ENCODE measurements at places on chromosomes 1 and 21.

GRCh38 chr1:8733484-8733883 lies 84.0 kb downstream of the RERE start:
- no peak for DNase-seq

DNA sequence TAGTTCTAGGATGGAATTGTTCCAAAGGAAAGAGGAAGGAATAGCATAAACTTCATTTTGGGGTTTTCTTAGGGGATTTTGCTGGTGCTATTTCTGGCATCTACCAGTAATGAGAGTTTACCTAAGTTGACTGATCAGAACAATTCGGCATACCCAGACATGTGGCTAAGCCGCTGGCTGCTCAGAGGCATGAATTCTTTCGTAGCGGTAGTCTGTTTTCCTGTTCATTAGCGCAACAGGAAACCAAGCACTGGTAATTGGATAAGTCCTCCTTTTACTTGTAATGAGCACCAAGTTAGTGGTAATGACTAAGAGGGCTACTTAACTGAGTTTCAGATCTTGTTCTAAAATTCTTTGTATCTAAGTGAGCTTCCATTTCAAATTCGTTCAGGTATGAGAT lies 38.6 kb downstream of the C21orf91 start:
- DNase-seq, result peak; percentile 23

- no peak for DNase-seq
Measured at GRCh38 chr1:103274886-103275285, 166.6 kb upstream of the COL11A1 start.

- DNase-seq, result no peak
Measured at GRCh38 chr1:193417403-193417802, 231.0 kb upstream of the B3GALT2 start.

DNA sequence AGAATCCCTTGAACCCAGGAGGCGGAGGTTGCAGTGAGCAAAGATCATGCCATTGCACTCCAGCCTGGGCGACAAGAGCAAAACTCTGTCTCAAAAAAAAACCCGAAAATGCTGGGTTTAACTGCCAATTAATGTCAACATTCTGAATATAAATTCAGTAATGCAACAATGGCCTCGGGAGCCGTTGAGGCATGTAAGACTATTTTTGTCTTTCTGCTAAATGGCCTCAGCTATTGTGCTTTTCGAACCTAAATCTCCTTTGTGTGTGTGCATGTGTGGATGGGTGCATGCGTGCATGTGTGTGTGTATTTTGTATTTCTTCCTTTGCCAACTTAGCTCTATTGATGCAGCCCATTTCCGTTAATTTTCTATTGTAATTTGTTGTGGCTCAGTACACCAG lies 31.6 kb downstream of the CLIC4 start:
- DNase-seq, result peak; percentile 19

GRCh38 chr1:170640581-170640980 lies 23.4 kb upstream of the PRRX1 start:
- no peak for DNase-seq

GRCh38 chr1:208254376-208254775 lies 10.2 kb upstream of the PLXNA2 start:
- no peak for DNase-seq

DNA sequence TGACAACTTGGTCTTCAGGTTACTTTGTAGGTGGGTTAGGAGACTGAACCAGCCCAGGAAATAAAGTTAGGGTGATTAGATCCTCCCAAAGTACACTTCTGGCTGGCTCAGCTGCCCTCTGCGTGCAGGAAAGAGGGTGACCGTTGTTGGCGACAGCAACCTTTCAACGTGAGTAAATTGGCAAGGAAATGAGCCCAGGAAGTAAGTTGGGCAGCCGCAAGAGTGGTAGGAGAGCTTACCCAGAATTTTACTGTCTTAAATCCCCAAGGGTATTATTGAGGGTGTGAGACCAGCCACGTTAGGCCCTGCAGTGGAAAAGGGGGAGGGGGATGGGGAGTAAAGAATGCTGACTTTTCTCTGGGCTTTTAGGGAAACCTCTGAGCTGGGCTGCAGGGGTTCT lies 1.6 kb downstream of the TENT5C start:
- DNase-seq, result peak; percentile 73

DNA sequence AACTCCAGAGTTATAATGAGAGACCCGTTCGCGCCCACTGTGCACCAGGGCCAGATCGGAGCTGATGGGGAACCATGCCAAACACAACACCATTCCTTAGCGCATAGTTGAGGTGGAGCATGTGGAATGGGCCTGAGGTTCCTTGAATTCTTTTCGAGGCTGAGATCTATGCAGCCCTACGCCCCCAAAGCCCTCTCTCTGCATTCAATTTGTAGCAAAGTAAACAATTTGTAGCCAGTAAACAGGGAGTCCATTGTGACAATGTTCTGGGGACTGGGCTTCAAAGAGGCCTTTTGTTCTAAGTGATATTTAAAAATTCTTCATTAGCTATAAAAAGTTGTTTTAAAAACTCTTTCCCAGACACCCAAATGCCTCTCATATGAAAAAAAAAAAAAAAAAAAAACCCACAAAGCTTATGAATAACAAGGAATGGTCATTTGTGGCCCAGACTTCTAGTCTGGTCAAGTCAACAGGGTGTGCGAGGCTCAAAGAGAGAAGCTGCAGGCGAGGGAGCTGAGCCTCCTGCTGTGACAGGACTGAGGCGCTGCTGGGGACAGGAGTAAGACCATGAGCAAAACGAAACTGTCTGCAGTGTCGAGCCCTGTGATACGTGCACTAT lies 30.6 kb upstream of the KCNE2 start:
- no peak for DNase-seq

DNA sequence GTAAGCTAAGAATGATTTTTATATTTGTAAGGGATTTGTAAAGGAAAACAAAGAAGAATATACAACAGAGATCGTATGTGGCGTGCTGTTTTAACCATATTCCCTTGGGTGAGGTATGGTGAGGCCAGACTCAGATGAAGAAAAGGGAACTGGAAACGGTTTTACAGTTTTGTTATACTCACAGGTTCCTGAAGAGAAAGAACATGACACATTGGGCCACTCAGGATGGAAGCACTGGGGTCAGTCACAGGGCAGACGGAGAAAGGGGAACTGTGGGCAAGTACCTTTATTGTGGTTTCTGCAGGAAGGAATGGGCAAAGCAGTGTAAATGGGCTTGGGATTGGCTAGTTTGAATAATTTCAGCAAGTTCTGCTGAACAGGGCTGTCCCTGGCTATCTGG lies 177.4 kb downstream of the LBR start:
- no peak for DNase-seq

- no peak for DNase-seq
Measured at GRCh38 chr1:152924191-152924590, 15.8 kb downstream of the IVL start.

DNA sequence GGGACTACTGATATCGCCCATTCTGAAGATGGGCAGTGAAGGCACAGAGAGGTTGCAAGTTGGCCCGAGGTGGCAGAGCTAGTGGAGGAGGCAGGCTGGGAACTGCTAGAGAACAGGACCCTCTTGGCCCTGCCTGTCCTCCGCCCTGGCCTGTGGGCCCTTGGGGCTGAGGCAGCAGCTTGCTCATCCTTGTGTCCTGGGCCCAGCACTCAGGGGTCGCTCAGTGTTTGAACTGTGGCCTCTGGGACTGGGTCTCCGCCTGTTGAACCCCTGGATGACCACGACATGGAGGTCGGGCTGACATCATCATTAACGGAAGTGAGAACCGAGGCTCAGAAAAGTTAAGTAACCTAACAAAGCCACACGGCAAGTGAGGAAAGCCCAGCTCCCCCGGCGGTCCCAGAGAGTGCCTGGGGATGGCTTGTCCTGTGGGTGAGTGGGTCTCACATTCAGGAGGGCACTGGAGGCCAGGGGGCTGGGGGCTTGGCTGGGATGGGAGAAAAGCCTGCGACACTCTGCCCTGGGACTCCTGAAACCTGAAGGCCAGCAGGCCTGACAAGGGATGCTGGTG lies 23.0 kb upstream of the DDOST start:
- no peak for DNase-seq

DNA sequence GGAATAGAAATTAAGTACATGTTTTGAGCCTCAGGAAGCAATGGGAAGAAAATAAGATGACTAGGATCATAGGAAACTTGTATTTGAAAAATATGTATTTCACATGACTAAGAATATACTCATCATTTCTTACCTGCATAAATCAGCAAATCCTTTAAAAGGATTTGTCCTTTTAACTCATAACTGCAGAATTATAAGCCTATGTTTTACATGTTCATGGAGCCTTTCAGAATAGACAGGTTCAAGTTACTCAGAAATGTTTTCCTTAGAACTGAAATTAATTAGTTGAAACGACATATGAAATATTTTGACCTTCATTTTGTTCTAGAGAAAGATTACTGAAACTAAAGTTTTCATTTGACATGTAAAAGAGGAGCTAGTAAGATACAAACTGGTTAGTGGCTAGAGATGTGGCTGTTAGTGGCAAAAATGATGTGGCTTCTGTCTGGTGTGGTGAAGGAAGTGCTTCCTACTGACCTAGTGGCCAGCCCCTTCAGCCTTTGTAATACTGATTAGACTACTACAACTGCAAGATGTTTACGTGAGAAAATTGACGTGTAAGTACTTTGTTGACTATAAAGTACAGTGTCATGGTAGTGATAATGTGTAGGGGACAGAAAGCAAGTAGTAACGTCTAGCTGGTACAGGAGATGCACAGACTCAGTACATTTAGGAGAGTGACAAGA lies 54.7 kb downstream of the PACC1 start:
- DNase-seq, result no peak

GRCh38 chr1:36034692-36035091 lies 49.2 kb upstream of the TEKT2 start:
- no peak for DNase-seq

DNA sequence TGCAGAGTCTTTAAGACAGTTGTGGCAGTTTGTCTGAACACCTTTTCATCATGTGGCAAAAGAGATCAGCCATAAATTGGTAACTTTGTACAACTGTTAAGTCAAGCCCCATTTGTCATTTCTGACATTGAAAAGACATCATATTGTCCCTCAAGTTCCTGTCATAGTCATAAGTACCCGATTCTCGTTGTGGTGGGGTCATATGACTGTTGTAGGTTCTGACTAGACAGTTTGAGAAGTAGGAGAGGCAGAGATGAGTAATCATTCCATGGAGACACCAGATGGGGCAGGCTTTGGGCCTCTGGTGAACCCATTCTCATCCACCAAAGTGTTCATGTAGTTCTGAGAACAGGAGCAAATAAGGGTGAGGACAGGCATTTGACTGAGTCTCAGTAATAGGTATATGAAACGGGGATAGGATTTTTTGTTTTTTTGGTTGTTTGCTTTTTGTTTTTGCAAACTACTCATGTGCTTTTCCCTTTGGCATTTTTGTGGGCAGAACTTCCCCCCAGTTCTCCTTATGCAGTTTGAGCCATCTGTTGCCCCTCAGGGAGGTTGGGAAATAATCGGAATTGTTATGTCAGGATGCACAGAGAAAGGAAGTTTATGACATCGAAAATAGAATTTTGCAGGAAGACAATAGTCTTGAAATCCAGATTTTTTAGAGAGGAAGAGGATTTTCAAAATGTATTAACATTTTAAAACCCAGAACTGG lies 86.9 kb upstream of the KCNE2 start:
- DNase-seq, result no peak

GRCh38 chr1:102790997-102791396 lies 317.3 kb downstream of the COL11A1 start:
- DNase-seq, result no peak

DNA sequence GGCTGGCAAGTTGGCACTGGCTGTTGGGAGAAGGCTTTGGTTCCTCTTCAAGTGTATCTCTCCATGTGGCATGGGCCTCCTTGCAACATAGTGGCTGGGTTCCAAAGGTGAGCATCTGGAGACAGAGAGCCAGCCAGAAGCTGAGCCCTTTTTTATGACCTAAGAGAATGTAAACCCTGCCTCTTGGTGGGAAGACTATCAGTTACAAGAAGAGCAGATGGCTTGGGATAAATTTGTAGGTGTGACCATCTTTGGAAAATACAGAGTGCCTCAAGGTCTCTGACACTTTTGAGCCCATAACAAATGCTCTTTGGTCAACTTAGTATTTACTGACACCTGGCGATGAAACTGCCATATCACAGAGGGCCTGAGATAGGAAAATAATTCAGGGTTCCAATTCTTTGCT lies 31.4 kb upstream of the PRELP start:
- peak; percentile 60 for DNase-seq

GRCh38 chr1:146021050-146021445 lies 487 bp downstream of the HJV start:
- DNase-seq, result no peak

- DNase-seq, result peak; percentile 69
Measured at GRCh38 chr1:76330991-76331603, 256.6 kb downstream of the ST6GALNAC3 start.

DNA sequence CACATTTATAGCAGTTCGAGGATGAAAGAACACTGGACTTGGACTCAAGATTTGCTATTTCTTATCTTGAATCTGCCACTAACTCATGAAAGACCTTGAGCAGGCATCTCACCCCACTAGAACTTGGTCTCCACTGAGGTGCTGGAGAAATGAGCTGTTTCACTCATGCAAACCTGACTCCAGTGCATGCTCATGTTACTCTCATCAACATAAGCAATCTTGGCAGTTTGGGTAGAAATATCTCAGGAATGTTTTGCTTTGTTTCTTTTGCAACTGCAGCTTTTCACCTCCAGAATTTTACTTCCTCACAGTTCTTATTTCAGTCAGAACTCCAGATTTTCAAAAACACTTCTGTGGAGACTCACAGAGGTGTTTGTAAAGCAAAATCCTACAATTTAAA lies 46.2 kb upstream of the DAB1 start:
- no peak for DNase-seq

- DNase-seq, result no peak
Measured at GRCh38 chr1:74748960-74749359, 16.0 kb downstream of the TYW3 start.

DNA sequence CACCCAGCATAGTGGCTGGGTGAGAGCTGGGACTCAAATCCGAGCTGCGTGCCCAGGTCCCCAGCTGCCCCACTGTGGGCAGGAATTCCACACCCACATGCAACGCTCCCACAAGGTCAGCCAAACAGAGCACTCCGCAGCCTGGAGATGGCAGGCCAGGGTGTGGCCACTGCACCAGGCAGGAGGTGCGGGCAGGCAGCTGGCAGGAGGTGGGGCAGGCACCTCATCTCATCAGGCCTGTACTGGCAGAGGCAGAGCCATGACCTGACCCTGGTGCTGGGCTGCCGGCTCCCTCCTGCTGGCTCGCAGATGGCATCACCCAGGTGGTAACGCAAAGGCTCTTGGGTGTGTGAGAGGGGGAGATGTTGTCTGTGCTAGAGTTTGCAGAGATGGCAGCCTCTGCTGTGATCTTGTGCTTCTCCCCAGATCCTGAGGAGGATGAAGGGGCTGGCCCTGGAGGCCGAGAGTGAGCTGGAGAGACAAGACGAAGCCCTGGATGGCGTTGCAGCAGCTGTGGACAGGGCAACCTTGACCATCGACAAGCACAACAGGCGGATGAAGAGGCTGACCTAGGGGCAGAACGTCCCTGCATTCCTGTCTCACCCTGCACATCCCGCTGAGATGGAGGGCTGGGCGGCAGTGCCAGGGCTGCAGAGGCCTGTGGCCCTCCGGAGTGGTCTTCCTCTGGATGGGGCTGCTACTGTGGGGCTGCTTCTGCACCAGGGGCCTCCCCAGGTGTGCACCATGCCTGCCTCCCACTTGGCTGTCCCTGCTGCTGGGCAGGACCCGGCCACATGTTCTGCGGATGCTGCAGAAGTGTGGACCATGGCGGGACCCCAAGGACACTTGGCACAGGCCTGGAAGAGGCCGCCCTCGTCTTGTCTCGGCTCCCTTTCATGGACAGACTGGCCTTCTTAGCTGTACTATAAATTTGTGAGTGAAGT lies 35.1 kb upstream of the PRSS38 start:
- DNase-seq, result no peak

Measured in OCI-LY7 (cell line).